GM19239 (cell line): ENCODE measurements at places on chromosomes 5 and 9.

DNA sequence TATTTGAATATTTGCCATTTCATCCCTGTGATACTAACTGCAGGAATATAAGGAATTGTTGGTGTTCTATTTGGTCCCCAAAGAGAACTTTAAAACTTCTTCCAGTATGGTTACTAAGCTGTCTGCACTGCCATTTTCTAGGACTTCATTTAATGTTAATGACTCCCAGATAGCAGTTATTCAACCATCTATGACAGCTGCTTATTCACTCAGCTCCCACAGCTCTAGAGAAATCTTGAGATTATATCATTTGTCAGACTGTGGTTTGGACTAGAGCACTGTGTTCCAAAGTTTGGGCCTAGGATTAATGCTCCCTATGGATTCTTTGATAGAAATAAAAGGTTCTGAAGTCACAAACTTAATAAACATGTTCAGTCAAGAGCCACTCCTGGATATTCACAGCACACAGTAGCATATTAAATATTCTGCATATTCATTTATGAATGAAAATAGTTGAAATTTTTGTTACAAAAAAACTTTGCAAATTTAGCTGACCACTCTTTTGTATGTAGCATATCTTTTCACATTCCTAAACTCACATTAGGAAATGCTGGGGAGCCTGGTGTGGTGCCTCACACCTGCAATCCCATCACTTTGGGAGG is 173.7 kb downstream of the NFIB start:
- no peak for DNase-seq

- no peak for DNase-seq
Observed at GRCh38 chr5:97729938-97730337, 546.9 kb upstream of the RIOK2 start.

DNA sequence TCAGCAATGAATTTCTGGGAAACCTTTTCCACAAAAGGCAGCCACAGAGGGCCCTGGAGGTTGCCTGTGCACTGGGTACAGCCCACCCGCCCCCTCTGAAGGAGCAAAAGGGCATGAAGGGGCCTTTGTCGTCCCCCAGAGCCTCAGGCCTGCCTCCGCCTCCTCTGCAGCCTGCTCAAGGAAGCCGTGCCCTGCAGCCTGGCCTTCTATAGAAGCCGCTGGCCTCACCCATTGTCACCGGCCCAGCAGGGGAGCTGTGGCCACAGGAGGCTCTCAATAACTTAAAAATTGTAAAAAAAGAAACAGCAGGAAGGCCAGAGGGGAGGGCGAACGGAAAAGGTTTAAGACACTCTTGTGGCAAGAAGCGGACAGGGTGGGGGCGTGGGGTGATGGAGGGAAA is 213.3 kb downstream of the IRX2 start:
- no peak for DNase-seq

DNA sequence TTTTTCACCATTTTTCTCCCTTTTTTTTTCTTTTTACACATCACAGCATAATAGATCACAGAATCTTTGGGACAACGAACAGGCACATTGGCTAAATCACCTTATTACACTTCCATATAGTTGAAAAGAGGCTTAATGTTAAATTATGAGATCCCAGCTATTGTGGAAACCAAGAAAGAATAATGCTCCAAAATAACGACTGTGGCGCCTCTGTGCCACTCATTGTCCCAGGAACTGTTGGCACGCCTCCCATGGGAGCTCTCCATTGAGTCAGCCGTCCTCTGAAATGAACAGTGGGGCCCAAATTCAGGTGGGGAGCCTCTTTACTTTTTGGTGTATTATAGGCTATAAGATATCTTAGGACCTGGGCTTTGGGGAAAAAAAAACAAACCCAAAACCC is 82.2 kb upstream of the NFIB start:
- no peak for DNase-seq

DNA sequence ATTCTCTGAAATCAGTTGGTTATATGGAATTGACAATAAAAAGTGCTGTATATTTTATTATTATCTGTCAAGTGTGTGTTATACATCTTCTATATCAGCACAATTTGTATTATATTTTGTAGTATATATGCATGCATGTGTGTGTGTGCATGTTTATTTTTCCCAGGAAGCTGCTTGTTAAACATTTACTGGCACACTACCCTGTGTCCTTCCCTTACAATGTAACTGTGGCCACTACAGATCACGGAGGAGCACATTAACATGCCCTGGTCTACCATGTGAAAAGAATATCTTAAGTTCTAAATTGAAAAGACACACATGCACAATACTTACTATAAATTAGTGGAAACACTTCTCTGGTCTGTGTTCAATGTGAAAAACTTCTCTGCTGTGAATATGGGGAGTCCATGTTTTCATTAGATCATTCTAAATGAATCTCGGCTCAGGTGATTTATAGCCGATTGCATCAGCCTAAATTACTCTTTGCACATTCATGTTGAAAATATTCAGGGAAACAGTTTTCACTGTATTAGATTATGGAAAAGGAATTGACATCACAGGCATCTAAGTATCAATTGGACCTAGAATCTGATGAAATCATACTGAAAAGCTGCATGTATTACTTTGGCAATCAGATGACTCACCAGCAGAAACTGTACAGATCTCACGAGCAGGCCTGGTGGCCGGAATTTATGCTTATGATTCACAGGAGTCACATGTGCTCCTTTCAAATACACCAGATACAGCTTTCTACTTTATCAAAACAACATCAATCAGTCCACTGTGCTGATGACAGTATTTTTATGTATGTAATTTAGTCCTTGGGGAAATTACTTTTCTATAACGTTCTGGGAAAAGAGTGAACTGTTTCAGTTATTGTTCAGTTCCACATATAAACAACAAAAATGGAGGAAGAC is 39.4 kb downstream of the LURAP1L start:
- no peak for DNase-seq
